Hippocampal formation (tissue), 2 donors: ENCODE measurements at places on chromosomes 2 and 18.

GRCh38 chr18:27585602-27586173 is 400.6 kb upstream of the CHST9 start:
- DNase-seq = no peak

- no peak for DNase-seq
These were observed 756 bp upstream of the NAGK start for GRCh38 chr2:71067567-71068217.

DNA sequence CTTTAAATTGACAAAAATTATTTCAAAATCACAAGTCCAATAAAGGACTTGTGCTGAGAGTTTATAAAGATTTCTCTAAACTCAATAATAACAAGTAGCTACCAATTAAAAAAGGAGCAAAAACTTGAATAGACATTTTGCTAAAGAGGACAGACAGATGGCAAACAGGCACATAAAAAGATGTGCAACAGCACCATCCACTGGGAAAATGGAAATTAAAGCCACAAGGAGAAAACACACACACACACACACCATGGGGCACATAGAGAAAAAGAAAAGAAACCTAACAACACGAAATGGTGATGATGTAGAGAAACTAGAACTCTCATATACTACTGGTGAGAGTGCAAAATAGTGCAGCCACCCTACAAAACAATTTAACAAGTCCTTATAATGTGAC is 12.6 kb upstream of the SLC9A4 start:
- no peak for DNase-seq

GRCh38 chr18:34821669-34822210 is 111.6 kb downstream of the DTNA start:
- no peak for DNase-seq

- no peak for DNase-seq
These were observed 678.3 kb upstream of the NRXN1 start for GRCh38 chr2:51710222-51710621.

- DNase-seq = no peak
These were observed 149.9 kb downstream of the GFPT1 start for GRCh38 chr2:69237070-69237670.

DNA sequence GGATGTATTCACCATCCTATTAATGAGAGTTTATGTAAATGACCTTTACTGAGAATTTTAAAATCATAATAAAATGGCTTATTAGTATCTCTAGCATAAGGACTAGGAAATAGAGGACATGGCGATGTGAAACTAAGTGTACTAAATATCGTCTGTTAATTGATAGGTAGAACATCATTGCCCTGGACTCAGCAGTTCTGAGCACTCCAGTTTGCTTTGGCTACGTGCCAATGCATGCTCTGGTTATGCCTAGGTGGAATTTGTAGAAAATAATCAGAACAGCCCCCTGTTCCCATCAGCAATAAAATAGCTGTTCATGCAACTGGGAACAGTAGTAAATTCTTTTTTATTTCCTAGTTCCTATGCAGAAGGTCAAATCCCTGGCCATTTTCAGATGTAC is 247.8 kb downstream of the DOK6 start:
- DNase-seq = no peak

DNA sequence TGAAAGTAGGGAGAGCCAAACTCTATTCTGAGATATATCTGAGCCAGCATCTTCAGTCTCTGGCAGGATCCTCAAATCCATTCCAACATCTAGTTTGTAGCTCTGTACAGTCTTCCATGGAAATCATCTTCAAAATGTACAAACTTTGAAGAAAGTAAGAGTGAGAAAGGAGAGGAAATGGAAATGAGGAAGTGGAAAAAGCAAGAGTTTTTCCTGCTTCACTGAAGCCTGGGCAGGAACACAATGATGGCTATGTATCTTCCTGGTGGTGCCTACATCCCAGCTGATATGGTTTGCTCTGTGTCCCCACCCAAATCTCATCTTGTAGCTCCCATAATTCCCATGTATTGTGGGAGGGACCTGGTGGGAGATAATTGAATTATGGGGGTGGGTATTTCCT is 4.1 kb upstream of the RPIA start:
- DNase-seq = no peak

- no peak for DNase-seq
These were observed 4.8 kb downstream of the UXS1 start for GRCh38 chr2:106189325-106189724.

DNA sequence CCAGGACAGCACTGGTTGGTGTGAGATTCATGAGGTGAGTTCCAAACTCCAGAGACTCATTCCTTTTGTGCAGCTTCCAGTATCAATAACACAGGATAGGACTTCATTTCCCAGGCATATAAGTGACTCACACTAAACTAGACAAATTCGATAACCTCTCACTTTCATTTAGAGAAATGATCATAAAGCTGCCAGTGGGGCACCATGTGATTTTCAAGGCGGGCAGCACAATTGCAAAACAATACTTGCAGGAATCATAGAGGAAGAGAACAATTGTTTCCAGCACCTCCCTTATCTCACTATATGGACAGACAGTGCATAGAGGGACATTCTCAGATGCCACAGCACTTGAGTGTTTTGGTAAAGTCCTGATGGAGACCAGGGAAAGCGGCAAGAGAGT is 31.3 kb upstream of the DNAH7 start:
- no peak for DNase-seq

DNA sequence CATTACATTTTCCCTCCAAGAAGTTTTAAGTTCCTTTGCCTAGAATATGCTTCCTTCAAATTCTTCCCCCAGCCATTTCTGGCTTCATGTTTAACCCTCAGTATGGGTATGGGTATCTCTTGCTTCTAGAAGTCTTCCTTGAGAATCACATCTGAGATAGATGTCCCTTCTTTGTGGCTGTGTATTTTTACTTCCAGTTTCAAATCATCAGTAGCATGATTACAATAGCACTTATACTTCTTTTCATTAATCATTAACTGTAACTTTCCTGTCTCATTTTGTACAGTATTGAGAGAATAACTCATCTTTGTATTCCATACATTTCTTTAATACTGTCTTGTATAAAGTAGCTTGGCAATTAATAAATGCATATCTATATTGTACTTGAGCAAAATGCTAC is 17.3 kb upstream of the PDE1A start:
- no peak for DNase-seq

DNA sequence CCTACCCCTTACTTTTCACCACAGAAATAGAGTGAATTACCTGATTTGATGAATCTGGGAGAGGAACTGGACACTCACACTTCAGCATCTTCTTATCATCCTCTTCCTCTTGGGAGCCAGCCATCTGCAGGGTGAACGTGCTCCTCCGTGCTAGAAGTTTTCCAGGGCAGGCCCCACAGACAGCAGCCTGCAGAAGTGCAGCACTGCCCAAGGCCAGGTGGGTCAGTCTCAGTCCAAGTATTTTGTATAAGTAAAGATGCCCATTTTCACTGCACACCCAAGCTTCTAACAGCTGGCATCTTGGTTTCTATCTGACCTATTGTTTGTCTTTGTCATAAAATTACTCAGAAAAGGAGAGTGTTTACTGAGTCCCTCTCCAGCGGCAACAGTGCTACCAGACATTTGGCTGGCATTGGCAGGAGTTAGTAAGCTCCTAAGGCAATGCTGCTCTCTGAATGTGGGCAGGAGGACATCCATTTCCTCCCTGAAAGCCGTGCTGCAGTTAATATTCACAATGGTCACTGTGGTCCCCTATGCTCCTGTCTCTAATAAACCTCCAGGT is 222.6 kb upstream of the CTAGE1 start:
- no peak for DNase-seq

DNA sequence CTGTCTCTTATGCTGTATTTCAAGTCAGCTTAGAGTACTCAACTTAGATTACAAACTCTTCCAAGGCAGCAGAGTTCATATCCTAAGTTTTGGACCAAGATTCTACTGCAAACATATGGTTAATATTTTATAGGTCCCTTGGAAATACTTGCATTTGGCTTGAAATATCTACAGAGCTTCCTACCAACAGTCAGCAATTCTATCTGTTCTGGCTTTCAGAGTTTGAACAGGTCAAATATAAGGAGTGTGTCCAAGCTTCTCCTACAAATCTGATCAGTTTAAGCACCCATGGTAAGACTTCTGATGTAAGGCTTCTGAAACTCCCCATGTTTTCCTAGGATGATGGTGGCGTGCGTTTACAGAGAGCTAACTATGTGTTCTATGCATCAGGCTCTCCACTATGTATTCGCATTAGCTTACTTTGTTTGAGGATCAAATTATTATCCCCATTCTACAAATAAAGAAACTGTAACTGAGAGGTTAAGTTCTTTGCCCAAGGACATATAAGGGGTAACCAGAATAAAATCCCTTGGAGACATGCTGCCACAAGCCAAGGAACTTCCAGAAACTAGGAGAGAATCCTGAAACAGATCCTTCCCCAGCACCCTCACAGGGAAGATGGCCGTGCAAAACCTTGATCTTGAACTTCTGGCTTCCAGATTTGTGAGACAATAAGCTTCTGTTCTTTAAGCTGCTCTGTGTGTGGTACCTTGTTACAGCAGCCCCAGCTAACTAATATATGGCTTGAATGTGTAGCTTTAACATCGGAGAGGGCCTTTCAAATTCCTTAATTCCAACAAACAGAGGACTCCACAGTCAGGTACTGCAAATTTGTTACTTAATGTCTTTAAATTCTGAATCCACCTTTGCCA is 55.1 kb downstream of the ATP8B1 start:
- no peak for DNase-seq

- no peak for DNase-seq
These were observed 395.3 kb downstream of the LPIN1 start for GRCh38 chr2:12141618-12142258.

- no peak for DNase-seq
These were observed 250.5 kb downstream of the NYAP2 start for GRCh38 chr2:225650041-225650440.

- DNase-seq = no peak
These were observed 47.8 kb upstream of the ZEB2 start for GRCh38 chr2:144567745-144568144.

DNA sequence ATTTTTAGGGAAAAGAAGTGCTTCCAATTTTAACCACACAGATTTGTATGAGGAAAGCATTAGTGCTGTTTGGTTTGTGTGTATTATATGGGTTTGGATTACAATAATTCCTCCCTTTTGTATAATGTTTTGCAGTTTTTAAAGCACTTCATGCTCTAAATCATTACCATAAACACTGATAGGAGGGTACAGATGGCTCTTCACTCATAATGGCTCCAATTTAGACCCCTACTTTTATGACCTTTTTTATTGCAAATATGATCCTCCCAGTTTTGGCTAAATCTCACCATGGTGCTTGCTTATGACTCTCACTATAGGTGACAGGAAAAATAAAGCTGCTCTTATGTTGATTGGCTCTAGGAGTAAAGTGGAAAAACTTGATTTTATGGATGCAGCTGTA is 23.8 kb upstream of the TMEM17 start:
- DNase-seq = no peak

GRCh38 chr2:230411570-230412370 is 4.2 kb upstream of the SP100 start:
- no peak for DNase-seq

DNA sequence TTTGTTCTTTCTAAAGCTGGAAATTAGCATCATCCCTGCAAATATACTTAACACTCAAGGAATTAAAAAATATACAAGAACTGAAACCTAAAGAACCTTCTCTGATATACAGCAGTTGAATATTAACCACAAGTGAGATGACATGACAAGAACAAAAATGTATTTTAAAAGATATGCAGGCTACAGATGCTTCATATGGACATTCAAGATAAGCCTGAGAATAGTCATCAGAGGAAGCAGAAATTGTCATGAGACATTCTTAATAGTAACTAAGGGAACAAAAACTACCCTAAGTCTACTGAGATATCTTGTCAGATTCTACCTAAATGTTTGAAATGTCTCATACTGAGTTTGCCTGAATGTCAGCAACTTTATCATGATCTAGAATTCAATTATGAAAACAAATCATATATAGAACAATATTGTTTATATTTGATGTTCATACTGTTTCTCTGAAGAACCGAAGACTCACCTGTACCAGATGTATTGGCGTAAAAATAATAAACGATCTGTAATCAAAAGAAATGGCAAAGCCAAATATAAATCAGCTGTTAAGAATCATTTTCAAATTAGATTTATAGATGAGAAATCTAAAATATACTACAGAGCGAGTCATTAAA is 4.7 kb downstream of the NBAS start:
- DNase-seq = no peak

DNA sequence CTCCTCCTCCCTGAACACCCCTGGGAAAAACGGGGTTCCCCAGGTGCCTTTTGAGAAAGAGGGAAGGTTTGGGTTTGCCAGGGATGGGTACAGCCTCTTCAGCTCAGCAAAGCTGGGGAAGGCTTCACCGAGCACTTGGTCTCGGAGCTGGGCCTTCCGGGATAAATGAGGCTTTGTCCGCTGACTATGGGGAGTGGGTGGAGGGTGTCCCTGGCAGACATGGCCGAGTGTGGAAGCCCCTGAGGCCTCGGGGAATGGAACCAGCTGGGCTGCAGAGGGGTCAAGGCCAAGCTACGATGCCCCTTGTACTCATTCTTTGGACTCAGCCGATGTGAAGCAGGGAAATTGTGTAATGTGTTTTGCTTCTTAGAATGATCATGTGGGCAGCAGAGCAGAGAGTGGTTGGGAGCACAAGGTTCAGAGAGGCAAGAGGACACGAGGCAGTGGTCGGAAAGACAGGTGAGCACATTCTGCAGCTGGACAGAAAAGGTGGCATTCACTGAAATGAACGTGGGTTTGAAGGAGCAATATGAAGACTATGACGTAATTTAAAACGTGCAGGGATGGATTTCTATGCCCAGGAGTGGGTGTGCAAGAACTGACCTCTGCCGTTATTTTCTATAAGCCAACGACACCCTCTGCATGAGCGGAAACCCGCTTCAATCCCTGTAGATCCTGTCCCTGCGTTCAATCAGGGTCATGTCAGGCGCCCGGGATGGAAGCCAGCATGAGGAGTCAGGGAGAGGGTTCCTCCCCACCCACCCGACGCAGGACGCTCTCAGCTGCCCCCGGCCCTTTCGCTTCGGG is 142.6 kb downstream of the PXDN start:
- DNase-seq = no peak

GRCh38 chr2:150598383-150598782 is 110.9 kb upstream of the RND3 start:
- DNase-seq = no peak

DNA sequence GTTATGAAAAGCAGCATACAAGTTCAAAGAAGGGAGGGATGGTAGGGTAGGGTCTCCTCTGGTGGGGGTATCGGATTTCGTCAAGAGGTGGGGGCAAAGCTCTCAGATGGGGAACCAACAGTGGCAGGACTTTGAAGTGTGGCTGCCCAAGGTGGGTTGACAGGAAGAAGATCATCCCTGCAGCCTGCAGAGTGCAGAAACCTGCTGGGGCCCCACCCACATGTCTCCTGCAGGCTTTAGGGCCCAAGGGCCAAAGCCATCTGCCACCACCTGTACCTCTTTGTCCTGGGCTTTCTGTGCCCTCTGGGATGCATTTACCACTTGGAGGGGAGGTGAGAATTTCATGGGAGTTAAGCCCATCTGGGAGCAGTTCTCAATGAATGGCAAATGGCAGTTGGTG is 42.7 kb downstream of the KCNF1 start:
- no peak for DNase-seq

DNA sequence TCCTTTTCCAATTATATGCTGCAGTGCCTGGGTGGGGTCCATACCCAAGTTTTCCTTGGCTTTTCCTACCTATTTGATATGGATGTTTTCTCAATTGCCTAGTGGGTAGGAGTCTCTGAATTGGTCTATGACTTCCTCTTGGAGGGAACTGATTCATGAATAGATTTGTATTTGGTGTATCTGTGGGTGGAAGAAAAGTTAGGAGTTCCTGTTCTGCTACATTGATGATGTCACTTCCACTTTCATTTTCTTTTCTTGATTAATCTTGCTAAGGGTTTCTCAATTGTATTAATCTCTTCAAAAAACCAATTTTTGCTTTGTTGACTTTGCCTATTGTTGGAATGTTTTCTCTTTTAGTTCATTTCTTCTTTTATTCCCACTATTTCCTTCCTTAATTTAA is 37.4 kb upstream of the SLC9A2 start:
- no peak for DNase-seq
